ENCODE measurements at places on chromosomes 12 and 14. TPM values are rescaled to one million over a fixed set of nuclear protein-coding genes. Genes with fewer than 3 reads are reported as not detected.

Gene ZCRB1
- 36.7 TPM for total RNA-seq

Gene AKAP3
- 1.5 TPM for total RNA-seq

- peak; percentile 56 for DNase-seq
Measured at GRCh38 chr14:20855652-20856291, 35.4 kb upstream of the RNASE3 start.

GRCh38 chr12:21547437-21547836 is 21.3 kb downstream of the SPX start:
- no peak for DNase-seq

- DNase-seq = no peak
Measured at GRCh38 chr12:128918481-128919260, 65.4 kb downstream of the GLT1D1 start.

DNA sequence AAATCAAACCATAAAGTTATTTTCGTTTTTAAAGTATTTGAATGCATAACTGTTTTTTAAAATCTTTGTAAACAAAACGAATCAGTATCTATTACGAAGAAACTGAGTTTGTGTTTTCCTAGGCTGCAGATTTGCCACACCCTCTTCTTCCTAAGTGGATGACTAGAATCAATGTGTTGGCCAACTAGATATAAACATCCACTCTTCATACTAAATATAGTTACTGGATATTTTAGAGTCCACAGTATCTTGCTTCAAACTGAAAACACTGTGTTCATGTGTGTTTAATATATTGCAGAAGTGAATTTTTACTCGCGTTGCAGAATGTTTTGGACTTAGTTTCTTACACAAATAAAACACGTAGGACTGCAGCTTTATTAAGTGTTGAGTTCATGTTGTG is 63.2 kb downstream of the KLHL28 start:
- DNase-seq = no peak

Gene ACAD10
- 27.6 TPM for total RNA-seq

DNA sequence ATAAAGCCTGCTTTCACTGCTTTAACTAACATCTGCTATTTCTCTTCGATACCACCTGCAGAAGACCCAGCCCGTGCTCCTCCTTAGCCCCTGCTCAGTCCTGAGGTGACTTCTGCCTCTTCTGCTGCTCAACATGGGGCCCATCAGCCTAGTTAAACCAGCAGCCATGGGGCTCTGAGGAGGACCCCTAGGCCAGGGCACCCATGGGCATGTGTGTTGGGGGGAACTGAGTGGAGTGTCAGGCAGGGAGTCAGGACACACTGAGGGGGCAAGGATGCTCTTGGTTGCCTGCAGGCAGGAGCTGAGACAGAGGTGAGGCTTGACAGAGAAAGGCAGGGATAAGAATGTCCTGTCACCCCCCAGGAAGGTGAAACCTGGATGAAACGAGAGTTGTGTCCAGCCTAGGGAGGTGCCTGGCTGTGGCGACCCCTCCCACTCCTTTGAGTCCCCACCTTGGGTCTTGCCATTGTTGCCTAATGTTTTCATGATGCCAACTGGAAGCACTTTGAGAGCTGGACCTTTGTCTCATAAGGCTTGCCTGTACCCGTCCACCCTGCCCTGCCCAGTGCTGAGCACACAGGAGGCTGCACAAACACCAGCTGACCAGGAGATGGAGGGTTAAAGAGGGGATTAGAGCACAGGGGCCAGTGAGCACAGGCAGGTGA is 12.5 kb upstream of the RABGGTA start:
- no peak for DNase-seq

DNA sequence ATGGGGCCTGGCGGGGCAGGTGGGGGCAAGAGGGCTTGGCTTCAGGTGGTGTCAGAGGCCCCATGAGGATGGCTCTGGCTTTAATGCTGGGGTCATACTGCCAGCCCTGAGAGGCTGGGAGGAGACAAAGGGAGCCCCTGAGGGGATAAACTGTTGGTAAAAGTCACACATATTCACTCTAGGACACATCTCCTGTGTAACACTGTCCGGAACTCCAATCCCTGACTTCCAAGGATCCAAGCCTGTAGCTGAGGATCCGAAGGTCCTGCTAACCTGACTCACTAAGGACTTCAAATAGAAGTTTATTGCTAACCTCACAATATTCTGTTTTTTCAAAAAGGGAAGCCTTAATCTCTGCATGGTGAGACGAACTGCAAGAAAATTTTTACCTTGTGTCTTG is 39.2 kb upstream of the GPR68 start:
- DNase-seq = no peak

- DNase-seq = no peak
Measured at GRCh38 chr12:78871566-78871965, 7.0 kb downstream of the SYT1 start.

Gene RPL41
- 4,134 TPM for total RNA-seq

DNA sequence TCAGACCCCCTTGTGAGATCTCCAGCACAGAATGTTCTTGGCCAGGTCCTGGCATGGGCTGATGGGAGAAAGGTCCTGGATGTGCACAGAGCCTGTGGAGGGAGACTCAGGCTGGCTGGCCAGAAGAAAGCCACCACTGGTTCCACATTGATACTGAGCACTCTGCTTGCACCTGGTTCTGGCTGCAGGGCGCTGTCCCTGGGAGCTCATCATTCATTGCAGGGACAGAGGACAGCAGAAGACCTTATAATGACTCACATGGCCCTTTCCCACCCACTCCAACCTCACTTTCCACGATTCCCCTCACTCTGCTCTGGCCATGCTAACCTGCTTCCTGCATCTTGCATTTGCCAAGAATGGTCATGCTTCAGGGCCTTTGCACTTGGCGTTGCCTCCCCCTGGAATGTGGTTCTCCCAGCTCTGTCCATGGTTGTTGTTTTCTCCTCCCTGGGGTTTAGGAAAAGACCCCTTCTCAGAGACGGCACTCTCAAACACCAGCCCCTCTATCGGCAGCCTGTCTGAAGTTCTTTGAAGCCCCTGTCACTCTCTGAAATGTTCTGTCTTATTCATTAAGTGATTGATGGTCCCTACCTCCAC is 10.3 kb downstream of the KRT7 start:
- no peak for DNase-seq

Gene SUSD6
- total RNA-seq = 101 TPM

Gene TMPRSS12
- not detected for total RNA-seq

Gene GPRC5A
- 0.20 TPM for total RNA-seq

Gene PPM1A
- total RNA-seq = 83.3 TPM

GRCh38 chr14:78950649-78951048 is 780.5 kb downstream of the NRXN3 start:
- DNase-seq = no peak

Gene PPM1H
- 0.99 TPM for total RNA-seq

GRCh38 chr14:65462411-65462810 is 49.9 kb downstream of the FUT8 start:
- DNase-seq = peak; percentile 13

DNA sequence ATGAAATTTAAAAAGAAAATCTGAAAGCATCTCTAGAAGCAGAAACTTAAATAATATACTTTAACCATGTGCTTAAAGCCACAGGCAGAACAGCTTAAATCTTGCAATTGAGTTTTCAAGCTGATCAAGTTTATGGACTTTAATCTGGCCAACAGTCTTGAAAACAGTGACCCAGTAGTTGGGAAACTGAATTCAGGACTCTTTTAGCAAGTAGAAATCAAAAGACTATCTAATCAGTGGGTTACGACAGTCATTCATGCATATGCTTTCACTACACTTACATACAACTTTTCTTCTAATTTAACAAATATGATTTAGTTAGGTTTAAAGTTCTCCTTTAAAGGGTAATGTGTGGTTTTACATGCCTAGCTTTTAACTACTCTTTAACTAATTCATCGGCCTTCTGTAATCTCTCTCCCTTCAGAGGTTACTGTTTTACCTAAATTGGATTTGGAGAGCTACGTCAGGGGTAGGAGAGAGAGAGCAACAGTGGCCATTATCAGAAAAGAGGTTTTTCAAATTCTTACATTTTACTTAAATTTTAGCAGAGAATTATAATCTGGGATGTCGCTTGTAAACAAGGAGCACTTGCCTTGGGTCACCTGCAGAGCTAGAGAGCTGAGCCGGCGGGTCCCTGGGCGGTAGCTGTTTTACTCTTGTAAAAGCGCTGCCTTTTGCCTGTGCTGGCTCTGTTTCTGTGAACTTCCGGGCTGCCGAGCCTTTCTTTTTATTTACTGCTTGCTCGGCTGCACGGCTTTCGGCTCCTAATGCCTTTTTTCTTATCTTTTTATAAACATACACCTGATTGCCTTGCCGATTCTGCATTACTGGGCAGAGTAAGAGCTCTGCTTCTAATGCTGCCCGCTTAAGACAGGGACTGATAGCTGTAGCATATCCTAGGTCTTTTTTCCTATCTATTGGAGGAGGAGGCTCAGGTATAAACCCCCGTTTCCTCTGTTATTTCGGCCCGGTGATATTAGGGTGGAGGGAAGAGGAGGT is 17.4 kb upstream of the LYZ start:
- peak; percentile 40 for DNase-seq

Gene ANO6
- 30.1 TPM for total RNA-seq

Gene CCDC175
- 0.22 TPM for total RNA-seq

Gene RNASE7
- not detected for total RNA-seq

- DNase-seq = no peak
Measured at GRCh38 chr14:103537175-103537990, 8.4 kb downstream of the TRMT61A start.

DNA sequence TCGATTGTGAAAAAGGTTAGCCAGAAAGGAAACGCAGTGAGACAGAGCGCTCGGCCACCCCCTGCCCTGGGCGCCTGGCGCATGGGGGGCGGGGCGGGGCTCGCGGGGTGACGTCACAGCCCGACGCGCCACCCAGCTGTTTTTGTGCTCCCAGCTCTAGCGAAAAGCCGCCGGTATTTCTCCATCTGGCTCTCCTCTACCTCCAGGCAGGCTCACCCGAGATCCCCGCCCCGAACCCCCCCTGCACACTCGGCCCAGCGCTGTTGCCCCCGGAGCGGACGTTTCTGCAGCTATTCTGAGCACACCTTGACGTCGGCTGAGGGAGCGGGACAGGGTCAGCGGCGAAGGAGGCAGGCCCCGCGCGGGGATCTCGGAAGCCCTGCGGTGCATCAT is at the start of gene GABARAPL1:
Gene GABARAPL1, plus strand, starts transcription at position 139 of the 393 bp plus-strand sequence. Its CDS starts 253 bp downstream, at position 392.
- peak; percentile 85 for DNase-seq

Gene PIANP
- not detected for total RNA-seq

DNA sequence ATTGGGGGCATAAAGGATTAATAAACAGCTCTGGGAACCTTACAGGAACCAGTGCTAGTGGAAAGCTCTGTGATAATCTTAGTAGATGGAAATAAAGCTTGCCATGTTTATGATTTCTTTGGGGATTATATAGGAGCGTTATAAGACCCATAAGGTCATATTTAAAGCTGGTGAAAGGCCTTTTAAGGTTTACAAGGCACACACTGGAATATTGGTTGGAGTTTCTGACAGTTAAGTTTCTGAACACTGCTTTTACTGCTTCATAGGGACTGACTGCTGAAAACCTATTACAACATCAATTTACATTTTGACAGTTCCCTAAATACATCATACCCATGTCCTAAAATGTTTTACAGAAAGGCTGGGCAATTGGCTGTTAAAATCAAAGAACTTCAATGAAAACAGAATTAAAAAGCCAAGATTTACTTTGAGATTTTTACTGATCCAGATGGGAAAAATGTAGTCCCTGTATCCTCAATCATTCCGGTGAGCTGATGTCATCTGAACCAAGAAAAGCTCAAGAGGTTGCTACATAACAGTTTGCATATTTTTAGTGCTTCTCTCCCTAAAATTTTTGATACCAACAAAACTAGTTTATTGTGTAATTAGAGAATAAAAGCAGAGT is 153.7 kb upstream of the IGF1 start:
- DNase-seq = no peak

DNA sequence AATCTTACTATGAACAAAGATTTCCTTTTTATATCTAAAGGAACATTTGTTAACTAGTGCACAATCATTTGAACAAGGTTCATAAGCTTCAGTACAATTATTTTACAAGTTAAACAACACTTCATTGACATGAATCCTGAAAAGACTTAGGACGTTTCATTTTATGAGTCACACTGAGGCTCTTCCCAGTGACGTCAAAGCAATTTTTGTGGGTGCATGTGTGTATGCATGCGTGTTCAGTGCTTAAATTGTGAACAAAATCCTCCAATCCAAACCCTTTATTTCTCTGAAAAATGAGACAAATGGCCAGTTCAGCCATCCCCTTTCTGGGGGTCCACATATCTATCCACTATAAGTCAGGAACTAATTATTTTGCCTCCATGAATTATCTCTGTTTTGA is 2.9 kb downstream of the LMNTD1 start:
- DNase-seq = no peak

GRCh38 chr12:49534731-49535278 is 4.0 kb upstream of the KCNH3 start:
- no peak for DNase-seq

DNA sequence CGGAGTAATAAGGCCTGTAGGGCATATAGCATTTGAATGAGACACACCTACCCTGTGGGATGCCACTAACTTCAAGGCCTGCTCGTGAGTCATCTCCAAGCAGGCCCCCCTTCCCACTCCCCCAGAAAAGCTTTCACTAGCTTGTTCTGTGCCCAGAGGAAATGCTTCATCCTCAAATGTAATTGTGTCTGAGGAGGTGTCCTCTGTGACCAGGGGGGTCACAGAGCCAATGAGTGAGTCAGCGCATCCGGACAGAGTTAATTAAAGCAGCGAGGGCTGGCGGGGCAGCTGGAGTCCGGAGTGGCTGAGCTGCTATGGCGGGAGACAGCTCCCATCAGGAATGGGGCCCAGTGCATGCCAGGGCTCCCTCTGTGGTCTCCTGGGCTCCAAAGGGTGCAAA is 27.0 kb upstream of the ESRRB start:
- DNase-seq = no peak

DNA sequence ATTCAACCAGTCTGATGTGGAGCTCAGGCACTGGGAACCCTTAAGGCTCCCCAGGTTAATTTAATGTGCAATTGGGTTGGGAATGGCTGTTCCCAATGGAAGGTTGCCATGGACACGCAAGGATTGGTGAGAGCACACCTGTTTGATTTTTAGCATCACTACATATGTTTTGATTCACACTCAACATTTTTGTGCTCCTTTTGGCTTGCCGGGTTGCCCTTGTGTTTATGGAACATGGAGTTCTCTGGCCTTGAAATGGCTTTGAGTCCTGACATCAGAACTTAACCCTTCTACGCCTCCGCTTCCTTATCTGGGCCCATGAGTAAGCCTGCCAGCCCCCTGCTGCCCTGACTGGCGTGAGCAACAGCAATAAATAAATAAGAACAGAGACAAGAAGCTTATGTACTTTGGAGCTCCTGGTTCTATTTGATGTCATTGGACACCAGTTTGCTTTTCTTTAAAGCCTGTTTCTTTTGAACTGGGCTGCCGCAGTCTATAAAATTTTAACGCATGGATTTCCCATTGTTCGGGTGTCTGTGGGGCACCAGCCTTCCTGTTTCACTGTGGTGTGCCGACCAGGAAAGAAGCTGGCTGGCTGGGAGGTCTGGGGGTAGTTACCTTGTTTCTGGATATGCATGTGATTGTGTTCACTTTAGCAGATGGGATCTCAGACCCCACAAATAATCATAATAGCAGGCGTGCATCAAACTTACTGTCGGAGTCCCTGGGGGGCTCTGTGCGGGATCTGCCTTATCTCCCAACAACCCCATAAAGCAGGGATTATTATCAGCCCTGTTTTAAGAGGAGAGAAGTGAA is 27.8 kb downstream of the TBX3 start:
- no peak for DNase-seq
